ENCODE measurements at places on chromosomes 12 and 14. TPM values are rescaled to one million over a fixed set of nuclear protein-coding genes. Genes with fewer than 3 reads are reported as not detected.

Gene PA2G4
- total RNA-seq = 132 TPM

Gene LIN7A
- total RNA-seq = 1.5 TPM

Gene GPR135
- total RNA-seq = 0.82 TPM

Gene RIN3
- total RNA-seq = 2.6 TPM

Gene C1S
- 107 TPM for total RNA-seq

Gene KLHDC1
- 2.9 TPM for total RNA-seq

Gene RPGRIP1
- under 0.01 TPM for total RNA-seq

Gene TSPAN31
- 59.8 TPM for total RNA-seq

Gene GLI1
- total RNA-seq = 0.23 TPM

Gene ASB2
- total RNA-seq = 0.23 TPM

Gene INHBC
- total RNA-seq = not detected

Gene RNASE1
- 0.75 TPM for total RNA-seq

Gene PMCH
- not detected for total RNA-seq

Gene GARIN6
- not detected for total RNA-seq

Gene P2RX2
- not detected for total RNA-seq

Gene ZBTB25
- total RNA-seq = 2.9 TPM
